ENCODE measurements at places on chromosomes 7 and 10.

DNA sequence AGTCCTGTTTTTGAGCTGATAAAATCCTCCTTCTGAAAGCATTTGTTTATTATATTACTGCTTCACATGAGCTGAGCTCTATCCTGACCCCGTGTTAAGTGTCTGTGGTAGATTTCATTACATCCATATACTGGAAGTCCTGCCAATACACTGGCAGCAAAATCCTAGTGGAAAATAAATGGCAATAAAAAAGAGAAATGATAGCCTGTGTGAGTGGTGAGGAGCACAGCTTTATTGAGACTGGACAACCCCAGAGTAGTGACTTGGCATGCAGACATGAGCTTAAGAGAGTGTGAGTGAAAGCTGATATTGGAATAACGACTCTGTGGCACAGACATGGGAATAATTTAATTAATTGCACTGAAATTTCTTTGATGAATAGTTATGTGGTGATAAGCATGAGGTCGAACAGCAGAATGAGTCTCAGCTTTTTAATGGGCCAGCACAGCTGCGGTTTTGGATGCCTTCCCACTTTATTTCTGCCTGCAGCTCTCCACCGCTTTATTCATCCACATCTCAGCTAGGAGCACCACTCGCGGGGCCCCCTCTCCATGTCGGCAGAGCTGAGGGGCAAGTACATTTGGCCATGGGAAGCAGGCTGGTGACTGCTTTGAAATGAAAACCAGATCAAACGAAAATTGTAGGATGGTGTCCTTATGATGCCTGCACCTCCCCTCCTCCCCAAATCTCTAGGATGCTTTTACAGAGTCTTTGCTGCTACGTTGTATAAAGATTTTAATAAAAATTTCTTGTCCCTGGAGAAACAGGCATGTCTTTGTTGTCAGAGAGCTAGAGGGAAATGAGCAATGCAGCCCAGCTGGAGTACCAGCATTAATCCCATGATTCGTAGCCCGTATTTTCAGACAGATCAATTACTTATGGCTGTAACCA lies 494.3 kb downstream of the AUTS2 start:
- peak; percentile 93 for DNase-seq

GRCh38 chr7:16271990-16272665 lies 149.2 kb downstream of the CRPPA start:
- DNase-seq = no peak

DNA sequence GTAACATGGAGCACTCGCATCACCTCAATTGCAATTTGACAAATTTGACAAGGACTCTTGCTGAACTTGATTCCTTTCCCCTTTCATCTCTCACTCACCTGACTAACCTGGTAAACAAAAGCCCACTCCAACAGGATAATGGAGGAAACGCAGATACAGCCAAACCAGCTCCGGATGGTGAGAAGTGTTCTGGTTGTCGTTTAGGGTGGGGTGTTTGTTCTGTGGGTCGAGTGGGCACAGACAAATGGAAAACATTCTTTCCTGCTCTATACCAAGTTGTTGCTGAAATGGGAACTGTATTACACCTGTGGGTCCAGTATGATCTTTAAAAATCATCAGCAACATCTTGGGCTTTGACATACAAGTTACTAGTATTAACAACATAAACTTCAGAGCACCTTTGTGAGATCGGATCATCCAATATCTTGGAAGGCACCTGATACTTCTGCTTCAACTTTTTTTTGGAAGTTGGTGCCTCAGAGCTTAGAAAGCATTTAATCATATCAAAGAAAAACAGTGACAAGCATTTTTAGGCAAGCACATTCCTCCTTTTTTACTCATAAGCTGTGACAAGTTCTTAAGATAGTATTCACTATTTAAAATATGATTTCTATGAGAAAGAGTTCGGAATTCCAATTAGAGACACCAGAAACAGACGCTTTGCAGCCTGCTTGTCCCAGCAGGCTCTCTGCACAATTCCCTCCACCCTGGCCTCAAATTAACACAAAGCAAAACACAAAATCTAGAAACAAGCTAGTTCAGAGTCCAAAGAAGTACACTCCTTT lies 58.1 kb downstream of the CCDC186 start:
- DNase-seq = no peak

GRCh38 chr7:131235489-131236317 lies 92.0 kb upstream of the MKLN1 start:
- DNase-seq = peak; percentile 93

DNA sequence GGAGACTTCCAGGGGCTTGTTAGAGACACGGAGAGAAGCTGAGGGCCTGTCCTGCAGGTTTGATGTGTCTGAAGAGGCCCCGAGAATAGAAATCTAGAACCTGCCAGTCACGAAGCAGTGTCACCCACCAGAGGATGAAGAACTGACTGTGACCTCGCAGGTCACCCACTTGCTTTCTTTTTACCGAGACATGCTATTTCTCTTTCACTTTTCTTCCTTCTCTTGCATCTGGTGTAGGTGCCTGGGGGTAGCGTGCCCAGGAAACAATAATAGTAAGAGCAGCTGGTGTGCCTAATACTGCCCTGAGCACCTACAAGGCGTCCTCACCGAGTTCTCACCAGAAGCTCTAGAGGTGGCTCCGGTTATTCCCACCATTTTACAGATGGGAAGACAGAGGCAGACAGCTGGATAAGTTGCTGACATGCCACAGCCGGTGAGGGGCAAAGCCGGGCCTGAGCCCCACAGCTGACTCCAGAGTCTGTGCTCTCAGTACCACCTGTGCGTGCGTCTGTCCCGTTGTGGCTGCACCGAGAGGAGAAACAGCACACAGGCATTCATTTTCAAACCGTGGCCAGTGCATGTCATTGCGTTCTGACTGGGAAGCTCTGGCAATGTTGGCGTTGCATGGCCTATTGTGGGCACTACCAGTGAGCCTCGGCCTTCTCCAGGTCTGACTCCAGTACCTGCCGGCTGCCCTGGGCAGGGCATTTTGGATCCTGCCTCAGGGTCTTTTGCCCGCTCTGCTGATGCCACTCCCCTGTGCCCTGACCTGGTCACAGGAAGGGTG lies 7.8 kb downstream of the CHST3 start:
- no peak for DNase-seq

DNA sequence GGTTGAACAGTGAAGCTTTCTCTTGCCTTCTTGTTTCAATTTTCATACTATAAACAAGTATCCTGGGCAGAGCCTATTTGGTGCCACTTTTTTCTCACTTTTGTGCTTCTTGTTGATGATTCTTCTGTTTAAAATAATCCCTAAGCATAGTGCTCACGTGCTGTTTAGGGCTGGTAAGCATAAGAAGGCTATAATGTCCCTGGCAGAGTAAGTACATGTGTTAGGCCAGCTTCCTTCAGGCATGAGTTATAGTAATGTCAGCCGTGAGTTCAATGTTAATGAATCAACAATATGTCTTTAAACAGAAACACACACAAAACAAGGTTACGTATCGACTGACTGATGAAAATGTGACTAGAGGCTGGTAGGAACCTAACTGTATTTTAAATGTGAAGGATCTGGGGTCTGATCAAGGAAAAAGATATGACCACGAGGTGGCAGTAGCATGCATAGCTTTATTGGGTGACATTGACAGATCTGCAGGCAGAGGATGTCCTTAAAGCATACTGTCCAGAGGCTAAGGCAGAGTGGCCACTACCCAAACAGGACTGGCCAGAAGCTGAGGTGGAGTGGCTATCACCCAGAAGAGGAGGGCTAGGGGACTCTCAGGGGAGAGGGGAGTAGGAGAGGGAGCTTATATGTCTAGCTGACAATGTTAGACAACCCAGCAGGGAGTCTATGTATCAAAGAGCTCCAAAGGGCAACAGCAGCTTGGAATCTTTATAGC lies 113.7 kb downstream of the BRAF start:
- DNase-seq = peak; percentile 21

DNA sequence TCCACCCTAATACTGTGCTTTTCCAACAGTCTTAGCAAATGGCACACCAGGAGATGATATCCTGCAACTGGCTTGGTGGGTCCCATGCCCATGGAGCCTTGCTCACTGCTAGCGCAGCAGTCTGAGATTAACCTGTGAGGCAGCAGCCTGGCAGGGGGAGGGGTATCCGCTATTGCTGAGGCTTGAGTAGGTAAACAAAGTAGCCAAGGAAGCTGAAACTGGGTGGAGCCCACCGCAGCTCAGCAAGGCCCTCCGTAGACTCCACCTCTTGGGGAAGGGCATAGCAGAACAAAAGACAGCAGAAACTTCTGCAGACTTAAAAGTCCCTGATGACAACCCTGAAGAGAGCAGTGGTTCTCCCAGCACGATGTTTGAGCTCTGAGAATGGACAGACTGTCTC lies 399.0 kb downstream of the CCSER2 start:
- DNase-seq = no peak

DNA sequence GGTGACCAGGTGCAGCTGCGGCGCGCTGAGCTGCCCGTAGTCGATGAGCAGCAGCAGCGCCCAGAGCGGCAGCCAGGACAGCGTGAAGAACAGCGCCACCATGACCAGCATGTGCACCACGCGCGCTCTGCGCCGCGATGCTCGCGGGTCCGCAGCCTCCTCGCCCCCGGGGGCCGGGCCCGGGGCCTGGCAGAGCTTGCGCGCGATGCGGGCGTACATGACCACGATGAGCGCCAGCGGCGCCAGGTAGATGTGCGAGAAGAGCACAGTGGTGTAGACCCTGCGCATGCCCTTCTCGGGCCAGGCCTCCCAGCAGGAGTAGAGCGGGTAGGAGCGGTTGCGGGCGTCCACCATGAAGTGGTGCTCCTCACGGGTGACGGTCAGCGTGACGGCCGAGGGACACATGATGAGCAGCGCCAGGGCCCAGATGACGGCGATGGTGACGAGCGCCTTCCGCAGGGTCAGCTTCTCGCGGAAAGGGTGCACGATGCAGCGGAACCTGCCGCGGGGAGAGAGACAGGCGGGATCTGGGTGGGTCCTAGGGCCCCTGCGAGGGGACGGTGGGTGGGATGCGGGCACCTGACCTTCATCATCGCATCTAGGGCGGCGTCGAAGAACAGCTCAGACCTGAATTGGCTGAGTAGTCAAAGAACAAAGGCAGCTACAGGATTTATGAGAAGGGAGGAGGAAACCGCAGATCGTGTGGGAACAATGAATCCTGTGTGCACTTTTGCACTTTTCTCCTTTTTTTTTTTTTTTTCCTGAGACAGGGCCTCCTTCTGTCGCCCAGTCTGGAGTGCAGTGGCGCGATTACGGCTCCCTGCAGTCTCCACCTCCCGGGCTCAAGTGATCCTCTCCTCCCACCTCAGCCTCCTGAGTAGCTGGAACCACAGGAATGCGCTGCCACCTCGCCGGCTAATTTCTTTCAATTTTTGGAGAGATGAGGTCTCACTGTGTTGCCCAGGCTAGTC lies 22.4 kb upstream of the PPA1 start:
- no peak for DNase-seq

DNA sequence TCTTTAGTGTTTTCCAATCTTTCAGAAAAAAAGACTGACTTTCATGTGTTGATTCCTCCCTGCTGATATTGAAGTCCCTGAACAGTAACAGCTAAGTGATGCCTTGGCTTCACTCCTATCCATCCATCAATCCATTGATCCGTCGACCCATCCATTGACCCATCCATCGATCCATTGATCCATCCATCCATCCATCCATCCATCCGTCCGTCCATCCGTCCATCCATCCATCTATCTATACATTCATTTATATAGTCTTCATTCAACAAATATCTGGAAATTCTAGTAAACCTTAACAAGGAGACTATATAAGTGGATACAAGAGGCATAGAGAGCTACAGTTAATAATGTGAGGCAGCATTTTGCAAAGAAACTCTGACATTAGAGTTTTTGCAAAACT lies 21.6 kb upstream of the LAMB1 start:
- no peak for DNase-seq

- no peak for DNase-seq
Measured at GRCh38 chr7:21550821-21551531, 8.1 kb downstream of the DNAH11 start.

- no peak for DNase-seq
Measured at GRCh38 chr10:62182595-62182994, 86.0 kb downstream of the RTKN2 start.

GRCh38 chr7:69692611-69693010 lies 94.3 kb downstream of the AUTS2 start:
- no peak for DNase-seq

DNA sequence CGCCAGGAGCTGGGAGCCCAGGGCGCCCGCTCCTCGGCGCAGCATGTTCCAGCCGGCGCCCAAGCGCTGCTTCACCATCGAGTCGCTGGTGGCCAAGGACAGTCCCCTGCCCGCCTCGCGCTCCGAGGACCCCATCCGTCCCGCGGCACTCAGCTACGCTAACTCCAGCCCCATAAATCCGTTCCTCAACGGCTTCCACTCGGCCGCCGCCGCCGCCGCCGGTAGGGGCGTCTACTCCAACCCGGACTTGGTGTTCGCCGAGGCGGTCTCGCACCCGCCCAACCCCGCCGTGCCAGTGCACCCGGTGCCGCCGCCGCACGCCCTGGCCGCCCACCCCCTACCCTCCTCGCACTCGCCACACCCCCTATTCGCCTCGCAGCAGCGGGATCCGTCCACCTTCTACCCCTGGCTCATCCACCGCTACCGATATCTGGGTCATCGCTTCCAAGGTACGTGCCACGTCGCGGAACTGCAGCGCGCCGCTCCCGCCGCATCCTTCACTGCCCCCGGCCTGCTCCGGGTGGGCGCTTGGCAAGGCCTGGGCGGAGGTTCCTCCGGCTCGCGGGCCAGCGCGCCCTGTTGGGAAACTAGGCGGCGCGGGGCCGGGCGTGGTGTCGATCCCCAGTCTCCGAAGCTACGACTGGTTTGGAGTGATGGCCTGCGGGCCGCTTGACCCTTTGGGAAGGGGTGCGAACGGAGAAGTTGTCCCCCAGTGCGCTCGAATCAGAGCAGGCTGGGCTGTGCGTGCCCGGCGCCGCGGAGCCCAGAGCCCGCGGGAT lies 868 bp downstream of the EMX2 start:
- no peak for DNase-seq

GRCh38 chr7:19090526-19090925 lies 26.9 kb downstream of the TWIST1 start:
- DNase-seq = no peak

GRCh38 chr10:70753841-70754621 lies 31.1 kb downstream of the TBATA start:
- DNase-seq = no peak

DNA sequence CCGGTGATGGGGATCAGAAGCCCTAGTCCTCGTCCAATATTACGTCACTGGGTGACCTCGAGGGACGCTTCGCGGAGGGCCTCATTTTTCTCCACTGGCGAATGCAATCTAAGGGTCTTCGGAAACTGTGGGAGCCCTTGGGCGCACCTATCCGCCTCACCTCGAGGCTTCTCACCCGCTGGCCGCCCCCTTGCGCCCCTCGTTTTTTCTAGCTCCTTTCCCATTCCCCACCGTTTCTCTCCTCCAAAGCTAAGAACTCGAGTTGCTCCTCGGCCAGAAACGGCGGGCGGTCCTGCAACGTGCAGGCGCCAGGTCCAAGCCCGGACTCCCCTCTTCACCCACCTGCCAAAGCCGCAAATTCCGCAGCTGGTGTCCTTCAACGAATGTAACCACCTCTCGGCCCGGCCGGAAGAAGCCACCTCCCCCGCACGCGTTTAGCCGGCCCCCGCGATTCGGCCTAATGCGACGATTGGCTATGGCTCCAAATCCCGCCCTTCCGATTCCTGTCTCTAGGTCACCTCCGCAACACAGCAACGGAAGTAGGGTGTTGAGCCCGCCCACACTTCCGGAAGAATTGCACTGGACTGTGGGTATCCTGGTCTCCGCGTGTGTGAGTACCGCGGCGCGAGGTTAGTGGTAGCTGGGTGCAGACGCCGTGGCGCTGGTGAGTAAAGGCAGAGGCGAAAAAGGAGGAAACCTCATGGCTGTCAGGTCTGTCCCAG lies at the start of the genes ATP5MK and PDCD11:
Gene ATP5MK (minus strand): TSS at position 409 of the 722 bp plus-strand sequence. CDS start 4,018 bp downstream, outside the sequence.
Gene PDCD11 (plus strand): TSS at position 560 of the 722 bp plus-strand sequence. CDS start 1,801 bp downstream, outside the sequence.
- peak; percentile 93 for DNase-seq

- DNase-seq = no peak
Measured at GRCh38 chr10:80506836-80507487, 30.7 kb upstream of the SH2D4B start.

All from fibroblast of skin of left quadriceps (primary cell).